Heart left ventricle (tissue), 16 donors: ENCODE measurements at places on chromosomes 4 and X. TPM values are rescaled to one million over a fixed set of nuclear protein-coding genes. Genes with fewer than 3 reads are reported as not detected.

Gene THAP9
- total RNA-seq = 5.4 TPM

Gene NAA11
- not detected for total RNA-seq

Gene SLITRK4
- 7.2 TPM for total RNA-seq

Gene FAM9A
- not detected for total RNA-seq

Gene ADGRL3
- 7.6 TPM for total RNA-seq

Gene PPP2R2C
- 6.8 TPM for total RNA-seq

Gene AFF2
- total RNA-seq = 0.63 TPM

- H3K4me1 ChIP-seq = no peaks in the 10 kb centered on the region
- no peak overlapping the region for H3K4me3 ChIP-seq
- no peak overlapping the region for H3K27ac ChIP-seq
- no peaks in the 10 kb centered on the region for H3K36me3 ChIP-seq
- no peak for DNase-seq
- H3K27me3 ChIP-seq = no peaks in the 10 kb centered on the region
Observed at GRCh38 chrX:22803353-22803752, 196.4 kb upstream of the DDX53 start.

- H3K36me3 ChIP-seq = no peaks in the 10 kb centered on the region
- H3K4me3 ChIP-seq = no peak overlapping the region
- H3K27ac ChIP-seq = no peak overlapping the region
- no peaks in the 10 kb centered on the region for H3K4me1 ChIP-seq
Observed at GRCh38 chrX:14386981-14387380, 142.4 kb upstream of the GLRA2 start.

DNA sequence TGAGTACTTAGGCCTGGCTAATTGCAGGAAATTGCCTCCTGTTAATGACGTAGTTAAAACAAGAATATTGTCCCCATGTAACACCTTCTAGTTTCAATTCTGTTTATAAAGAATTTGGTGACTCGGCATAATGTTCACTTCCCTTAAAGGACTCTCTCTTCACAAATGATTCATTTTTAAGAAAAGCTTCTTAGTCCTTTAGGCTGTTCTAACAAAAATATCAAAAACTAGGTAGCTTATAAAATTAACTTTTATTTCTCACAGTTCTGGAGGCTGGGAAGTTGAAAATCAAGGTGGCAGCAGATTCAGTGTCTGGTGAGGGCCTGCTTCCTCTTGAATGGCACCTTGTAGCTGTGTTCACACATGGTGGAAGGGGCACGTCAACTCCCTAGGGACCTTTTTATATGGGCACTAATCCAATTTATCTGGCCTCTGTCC, 23.8 kb downstream of the COL25A1 start:
- no peak overlapping the region for H3K27ac ChIP-seq
- no peak for DNase-seq
- no peaks in the 10 kb centered on the region for H3K36me3 ChIP-seq
- H3K4me1 ChIP-seq = no peaks in the 10 kb centered on the region
- no peaks in the 10 kb centered on the region for H3K27me3 ChIP-seq

- no peak overlapping the region for H3K4me3 ChIP-seq
- DNase-seq = no peak
- H3K36me3 ChIP-seq = no peaks in the 10 kb centered on the region
- no peak overlapping the region for H3K27ac ChIP-seq
Observed at GRCh38 chr4:127501103-127501502, 131.7 kb upstream of the INTU start.

DNA sequence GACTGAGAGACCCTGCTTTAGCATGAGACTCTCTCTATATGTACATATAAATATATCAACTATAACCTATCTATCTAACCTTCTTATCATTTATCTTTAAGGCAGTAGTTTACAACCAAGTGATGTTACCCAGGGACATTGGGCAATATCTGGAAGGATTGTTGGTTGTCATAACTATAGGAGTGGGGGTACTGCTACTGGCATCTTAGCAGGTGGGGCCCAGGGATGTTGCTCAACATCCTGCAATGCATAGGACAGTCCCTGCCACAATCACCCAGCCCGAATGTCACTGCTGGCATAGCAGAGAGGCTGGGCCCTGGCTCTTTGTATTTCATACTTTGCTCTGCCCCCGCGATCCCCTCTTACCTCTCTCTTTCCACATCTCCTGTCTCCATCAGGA, 397.7 kb downstream of the IL15 start:
- no peaks in the 10 kb centered on the region for H3K36me3 ChIP-seq
- no peak overlapping the region for H3K4me3 ChIP-seq
- H3K27me3 ChIP-seq = no peaks in the 10 kb centered on the region
- no peak overlapping the region for H3K27ac ChIP-seq

DNA sequence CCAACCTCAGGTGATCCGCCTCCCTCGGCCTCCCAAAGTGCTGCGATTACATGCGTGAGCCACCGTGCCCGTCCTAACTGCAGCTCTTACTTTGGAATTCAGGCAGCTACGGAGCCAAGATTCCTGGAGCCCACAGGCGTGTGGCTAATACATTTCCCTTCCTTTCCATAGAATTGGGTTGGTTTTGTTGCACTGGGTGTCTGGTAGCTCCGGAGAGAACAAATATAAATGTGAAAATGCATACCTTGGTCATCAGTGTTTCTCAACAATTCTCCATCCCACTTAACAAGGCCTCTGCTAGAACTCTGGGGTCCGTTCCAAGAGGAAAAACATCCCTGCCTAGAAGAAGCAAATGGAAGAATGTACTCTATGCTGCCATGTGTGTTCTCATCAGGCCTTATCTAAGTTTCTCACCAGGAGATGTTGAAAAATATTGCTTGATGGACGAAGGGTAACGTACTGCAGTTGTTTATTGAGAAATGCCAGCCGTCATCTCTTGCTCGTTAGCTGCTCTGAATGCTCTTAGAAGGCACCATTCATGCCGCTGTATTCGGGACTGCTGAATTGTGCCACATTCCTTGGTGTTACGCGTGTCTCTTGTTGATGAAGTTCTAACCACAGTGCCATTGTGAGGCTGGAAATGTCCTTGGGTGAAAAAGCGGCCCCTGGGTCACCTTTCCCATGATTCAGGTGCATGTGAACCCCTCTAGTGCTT, 50.5 kb upstream of the CD99 start:
- no peaks in the 10 kb centered on the region for H3K27me3 ChIP-seq
- DNase-seq = no peak
- no peak overlapping the region for H3K27ac ChIP-seq
- H3K36me3 ChIP-seq = no peaks in the 10 kb centered on the region
- no peaks in the 10 kb centered on the region for H3K4me1 ChIP-seq
- H3K4me3 ChIP-seq = no peak overlapping the region

GRCh38 chr4:142326181-142326580, 519.9 kb downstream of the INPP4B start:
- H3K27ac ChIP-seq = no peak overlapping the region
- H3K4me3 ChIP-seq = no peak overlapping the region
- no peaks in the 10 kb centered on the region for H3K36me3 ChIP-seq
- H3K4me1 ChIP-seq = no peaks in the 10 kb centered on the region

- no peak overlapping the region for H3K27ac ChIP-seq
- H3K27me3 ChIP-seq = no peaks in the 10 kb centered on the region
- DNase-seq = no peak
- peaks cover 34% of the 10 kb centered on the region for H3K36me3 ChIP-seq
Observed at GRCh38 chrX:136666088-136666487, 18.1 kb downstream of the CD40LG start.

DNA sequence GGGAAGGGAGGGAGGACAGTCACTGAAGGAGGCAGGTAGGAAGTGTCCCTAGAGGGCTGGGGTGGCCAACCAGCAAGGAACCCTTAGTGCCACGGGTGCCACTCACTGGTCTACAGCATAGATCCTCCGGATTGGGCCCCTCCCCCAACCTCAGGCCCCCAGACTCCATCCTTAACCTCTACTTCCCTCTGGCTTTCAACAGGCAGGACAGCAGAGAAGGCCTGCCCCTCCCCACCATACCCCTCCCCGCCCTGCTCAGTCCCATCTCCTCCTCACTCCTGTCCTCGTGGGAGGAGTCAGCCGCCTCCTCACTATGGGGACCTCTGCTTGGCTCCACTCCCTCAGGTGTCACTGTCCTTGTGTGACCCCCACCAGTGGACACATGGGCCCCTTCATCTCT, 77.7 kb upstream of the PSAPL1 start:
- no peaks in the 10 kb centered on the region for H3K36me3 ChIP-seq
- peaks cover 3% of the 10 kb centered on the region for H3K4me1 ChIP-seq
- H3K27me3 ChIP-seq = no peaks in the 10 kb centered on the region
- no peak overlapping the region for H3K4me3 ChIP-seq
- H3K27ac ChIP-seq = no peak overlapping the region
- DNase-seq = no peak

DNA sequence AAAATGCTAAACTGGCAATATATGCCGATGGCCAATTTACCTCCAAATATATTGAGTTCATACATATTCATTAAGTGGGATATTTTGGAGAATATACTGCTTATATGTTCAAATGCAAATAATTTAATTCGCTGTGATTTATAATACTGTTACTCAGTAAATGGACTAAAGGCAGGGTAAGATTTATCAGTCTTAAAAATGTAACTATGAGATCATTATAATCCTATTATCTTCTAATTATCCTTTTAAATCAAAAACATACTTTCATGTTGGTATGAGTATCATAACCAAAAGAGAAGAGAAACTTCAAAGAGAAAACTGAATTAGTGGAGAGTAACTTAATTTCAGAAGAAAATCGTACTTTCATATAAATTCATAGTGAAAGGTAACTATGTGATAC, 44.6 kb downstream of the FAT4 start:
- no peak overlapping the region for H3K27ac ChIP-seq
- DNase-seq = no peak
- no peaks in the 10 kb centered on the region for H3K36me3 ChIP-seq
- no peak overlapping the region for H3K4me3 ChIP-seq

GRCh38 chrX:2474280-2474962, 26.4 kb downstream of the DHRSX start:
- no peak overlapping the region for H3K4me3 ChIP-seq
- H3K27ac ChIP-seq = no peak overlapping the region
- H3K27me3 ChIP-seq = no peaks in the 10 kb centered on the region
- peak; percentile 7 for DNase-seq
- H3K36me3 ChIP-seq = no peaks in the 10 kb centered on the region

DNA sequence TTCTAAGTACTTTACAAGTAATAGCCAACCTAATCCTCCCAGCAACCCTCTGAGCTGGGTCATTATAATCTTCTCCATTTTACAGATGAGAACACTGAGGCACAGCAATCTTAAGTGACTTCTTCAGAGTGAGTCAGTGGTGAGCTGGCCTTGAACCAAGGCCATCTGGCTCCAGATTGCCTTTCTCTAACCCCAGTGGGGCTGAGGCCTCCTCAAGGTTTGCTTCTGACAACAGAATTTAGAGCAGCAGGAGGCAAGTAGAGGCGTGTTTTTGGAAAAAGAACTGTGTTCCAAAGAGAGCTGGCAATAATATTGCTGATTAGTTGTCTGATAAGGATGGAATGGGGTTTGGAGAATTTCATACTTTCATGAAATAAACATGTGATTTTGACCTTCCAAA, 41.2 kb downstream of the PIR start:
- peaks cover 44% of the 10 kb centered on the region for H3K27me3 ChIP-seq
- no peak overlapping the region for H3K4me3 ChIP-seq
- peak; percentile 47 for DNase-seq
- H3K4me1 ChIP-seq = no peaks in the 10 kb centered on the region

DNA sequence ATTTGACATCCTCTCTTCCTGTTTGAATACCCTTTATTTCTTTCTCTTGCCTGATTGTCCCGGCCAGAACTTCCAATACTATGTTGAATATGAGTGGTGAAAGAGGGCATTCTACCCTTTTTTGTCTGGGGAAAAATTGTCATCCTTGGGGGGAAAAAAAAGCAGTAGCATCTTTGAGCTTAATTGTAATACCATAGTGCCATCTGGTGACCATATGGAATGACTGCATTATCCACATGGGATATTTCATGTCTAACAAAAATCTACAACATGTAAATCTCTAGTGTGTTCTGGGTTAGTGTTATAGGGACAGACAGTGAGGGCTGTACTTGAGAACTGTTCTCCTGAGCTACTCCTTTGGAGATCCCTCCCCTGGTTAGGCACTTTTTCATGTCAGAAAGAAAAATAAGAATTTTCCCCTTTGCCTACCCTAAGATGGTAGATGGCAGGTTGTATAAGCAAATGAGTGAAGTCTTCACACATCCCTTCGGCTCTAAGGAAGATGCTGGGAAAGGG, 26.0 kb downstream of the CAPN6 start:
- H3K4me1 ChIP-seq = no peaks in the 10 kb centered on the region
- no peak overlapping the region for H3K4me3 ChIP-seq
- no peaks in the 10 kb centered on the region for H3K27me3 ChIP-seq
- no peaks in the 10 kb centered on the region for H3K36me3 ChIP-seq
- DNase-seq = no peak
- H3K27ac ChIP-seq = no peak overlapping the region

DNA sequence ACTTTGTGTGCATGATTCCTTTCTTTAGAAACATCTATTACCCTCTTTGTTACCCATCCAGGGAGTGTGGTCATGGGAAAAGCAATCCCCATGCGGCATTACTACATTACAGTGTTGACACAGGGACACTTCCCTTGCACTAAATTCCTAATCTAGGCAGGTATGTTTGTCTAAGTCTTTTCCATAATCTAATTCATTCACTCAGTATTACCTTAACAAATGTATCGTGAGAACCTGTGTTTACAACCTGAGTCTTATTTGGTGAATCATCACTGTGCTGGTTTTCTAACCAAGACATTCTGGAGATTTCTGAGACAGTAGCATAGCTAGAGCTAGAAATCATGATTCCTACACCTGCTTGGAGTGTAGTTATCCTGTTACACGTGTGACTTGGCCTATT, 326.8 kb downstream of the BMPR1B start:
- no peak for DNase-seq
- no peak overlapping the region for H3K4me3 ChIP-seq
- no peak overlapping the region for H3K27ac ChIP-seq
- H3K4me1 ChIP-seq = no peaks in the 10 kb centered on the region
- no peaks in the 10 kb centered on the region for H3K27me3 ChIP-seq

DNA sequence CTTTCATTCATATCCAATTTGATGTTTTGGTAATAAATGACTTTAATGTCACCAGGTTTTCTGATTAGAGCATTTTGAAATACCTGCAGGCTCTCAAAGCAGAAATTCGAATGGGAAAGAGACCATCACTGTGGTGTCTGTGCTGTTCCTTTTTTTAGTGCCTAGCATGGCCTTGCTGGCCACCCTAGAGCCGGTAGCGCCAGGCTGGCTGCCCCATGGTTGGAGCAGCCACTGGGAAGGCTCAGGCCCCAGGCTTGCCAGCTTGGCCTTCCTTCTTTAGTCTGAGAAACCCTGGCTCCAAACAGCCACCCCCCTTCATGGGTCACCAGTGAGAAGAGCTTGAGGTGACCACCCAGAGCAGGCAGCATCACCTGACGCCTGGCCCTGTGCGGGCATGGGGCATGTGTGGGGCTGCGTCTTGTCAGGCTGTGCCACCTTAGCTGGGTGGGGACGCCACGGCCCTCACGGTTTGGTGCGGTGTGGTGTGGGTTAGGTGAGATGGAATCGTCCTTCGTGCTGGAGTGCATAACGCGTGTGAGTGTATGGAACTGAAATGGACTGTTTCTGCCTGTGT, 30.0 kb downstream of the TRMT44 start:
- no peak for DNase-seq
- no peak overlapping the region for H3K27ac ChIP-seq
- peaks cover 3% of the 10 kb centered on the region for H3K36me3 ChIP-seq

DNA sequence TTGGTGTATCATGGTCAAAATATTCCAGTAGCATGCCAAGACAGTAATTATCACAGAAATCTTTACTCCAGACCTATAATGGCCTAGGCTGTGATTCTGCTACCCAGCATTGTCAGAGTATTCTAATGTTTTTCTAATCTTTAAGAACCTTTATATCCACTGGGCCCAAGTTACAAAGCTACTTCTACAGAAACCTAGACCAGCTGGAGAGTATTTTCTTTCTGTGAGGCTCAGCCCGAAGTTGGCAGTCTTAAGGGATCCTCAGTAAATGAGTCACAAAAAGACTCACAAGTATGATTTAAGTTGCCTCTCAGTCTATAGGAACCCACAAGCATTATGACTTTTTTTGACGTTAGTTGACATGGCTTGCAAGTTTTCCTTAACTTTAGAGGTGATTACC, 638.5 kb upstream of the FAM241A start:
- DNase-seq = no peak
- no peaks in the 10 kb centered on the region for H3K4me1 ChIP-seq
- H3K36me3 ChIP-seq = no peaks in the 10 kb centered on the region
- H3K4me3 ChIP-seq = no peak overlapping the region
